ENCODE measurements at places on chromosomes 2 and 18.
A peak's percentile ranks its signal among the peaks of the same experiment; 100 is the strongest.

- DNase-seq, result no peak
Observed at GRCh38 chr2:76558157-76558556, 847.4 kb upstream of the GCFC2 start.

DNA sequence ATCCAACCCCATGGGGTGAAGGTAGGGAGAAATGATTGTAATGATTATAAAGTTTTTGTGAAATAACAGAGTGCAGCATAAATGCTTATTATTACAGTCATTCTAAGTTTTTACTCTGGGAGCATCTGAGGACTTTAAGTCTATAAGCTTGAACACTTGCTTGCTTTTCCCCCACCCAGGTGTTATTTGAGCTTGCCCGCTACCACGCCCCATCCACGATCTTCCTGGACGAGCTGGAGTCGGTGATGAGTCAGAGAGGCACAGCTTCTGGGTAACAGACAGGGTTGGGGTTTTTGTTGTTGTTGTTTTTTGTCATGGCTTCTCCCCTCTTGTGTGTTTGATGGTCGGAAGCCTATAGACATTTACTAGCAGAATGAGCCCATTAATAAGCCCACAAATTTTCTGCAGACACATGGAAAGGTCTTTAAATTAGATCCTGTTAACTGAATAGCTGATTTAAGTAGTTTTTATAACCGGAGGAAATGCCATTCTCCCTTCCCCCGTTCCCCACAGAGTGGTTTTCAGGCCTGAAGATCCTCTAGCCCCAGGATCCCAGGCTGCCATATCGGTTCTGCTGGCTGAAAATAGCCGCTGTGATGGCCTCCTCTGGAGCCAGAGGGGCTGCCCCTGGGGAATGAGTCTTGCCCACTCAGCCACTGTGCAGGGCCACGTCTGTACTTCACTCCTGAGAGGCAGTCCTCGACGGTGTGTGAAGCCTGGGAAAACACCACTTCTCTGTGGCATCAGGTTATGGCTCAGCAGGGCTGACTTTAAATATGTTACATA lies 39.9 kb upstream of the ELOA2 start:
- no peak for DNase-seq

GRCh38 chr2:73821227-73821626 lies 7.5 kb upstream of the STAMBP start:
- DNase-seq, result no peak

DNA sequence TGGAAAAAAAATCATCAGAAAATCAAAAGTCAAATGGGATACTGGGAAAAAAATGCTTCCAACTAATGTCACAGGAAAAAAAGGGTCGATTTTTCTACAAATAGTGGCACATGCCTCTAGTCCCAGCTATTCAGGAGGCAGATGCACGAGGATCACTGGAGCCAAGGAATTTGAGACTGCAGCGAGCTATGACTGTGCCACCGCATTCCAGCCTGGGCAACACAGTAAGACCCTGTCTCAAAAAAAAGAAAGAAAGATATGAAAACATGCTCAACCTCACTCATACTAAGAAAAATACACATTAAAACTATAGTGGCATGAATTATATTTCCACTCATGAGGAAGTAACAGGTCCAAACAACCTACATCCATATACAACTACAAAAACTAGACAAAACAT lies 17.9 kb downstream of the MEMO1 start:
- DNase-seq, result no peak

DNA sequence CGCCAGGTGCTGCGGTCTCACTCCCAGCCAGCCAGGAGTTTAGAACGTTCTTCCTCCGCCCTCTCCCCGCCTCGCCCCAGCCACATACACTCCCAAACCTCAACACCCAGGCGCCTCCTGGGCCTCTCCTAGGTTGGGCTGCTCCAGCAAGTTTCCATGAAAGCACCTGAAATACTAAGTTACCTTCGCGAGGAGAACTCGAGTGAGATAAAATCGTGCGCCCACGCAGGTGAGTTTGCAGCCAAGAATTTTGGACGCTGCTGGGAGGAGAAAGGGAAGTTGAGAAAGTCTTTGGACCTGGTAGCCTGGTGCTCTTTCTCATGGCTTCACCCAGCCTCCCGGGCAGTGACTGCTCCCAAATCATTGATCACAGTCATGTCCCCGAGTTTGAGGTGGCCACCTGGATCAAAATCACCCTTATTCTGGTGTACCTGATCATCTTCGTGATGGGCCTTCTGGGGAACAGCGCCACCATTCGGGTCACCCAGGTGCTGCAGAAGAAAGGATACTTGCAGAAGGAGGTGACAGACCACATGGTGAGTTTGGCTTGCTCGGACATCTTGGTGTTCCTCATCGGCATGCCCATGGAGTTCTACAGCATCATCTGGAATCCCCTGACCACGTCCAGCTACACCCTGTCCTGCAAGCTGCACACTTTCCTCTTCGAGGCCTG lies at the start of gene GPR39:
TSS of gene GPR39 (plus strand) at position 83 of the 673 bp plus-strand sequence.
- DNase-seq, result no peak

DNA sequence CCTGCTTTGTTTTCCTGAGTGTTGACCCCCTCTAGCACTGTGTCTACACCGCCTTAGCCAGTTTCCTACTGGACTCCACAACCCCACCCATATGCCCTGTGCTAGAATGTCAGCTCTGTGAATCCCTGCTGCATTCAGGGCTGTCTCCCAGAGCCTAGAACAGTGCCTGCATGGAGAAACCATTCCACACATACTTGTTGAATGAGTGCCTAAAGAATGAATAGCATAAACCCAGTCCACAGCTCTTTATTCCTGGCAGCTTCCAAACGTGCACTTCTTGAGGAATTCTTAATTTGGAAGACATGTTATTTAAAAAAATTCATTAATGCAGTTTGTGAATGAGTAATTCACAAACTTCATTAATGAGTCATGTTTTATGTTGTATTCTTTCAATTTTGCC lies 6.5 kb upstream of the NAPG start:
- no peak for DNase-seq

DNA sequence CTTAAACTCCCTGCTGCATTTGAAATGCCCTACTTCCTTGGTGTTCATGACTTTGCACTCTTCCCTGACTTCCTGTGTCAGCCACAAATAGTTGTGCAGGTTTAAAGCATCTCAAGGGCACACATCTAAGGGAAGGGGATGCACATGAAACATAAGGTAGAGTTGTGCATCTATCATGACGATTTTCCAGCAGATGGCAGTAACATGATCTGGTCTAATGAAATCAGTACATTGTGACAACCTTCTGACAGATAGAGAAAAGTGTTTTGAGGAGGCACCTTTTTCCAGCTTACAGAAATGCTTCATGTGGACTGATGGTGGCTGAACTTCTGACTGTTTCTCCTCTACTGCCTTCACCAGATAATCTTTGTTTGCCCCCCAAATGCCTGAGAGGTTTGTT lies 238.9 kb downstream of the XIRP2 start:
- DNase-seq, result no peak

DNA sequence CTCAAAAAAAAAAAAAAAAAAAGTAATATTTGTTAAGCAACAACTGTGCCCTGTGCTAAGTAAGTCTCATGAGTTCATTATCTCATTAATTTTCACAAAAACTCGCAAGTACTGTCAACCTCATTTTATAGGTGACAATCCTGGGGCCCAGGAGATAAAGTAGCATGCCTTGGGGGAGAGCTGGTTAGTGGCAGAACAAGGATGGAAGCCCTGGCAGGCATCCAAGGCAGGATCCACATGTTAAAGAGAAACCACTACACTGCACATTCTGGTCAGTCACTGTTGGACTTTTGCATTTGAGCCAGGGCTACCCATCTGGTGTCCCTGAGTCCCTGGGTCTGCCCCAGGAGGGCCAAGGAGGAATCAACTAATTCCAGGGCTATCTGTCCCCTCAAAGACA lies 54.6 kb downstream of the ZFP36L2 start:
- peak; percentile 15 for DNase-seq

DNA sequence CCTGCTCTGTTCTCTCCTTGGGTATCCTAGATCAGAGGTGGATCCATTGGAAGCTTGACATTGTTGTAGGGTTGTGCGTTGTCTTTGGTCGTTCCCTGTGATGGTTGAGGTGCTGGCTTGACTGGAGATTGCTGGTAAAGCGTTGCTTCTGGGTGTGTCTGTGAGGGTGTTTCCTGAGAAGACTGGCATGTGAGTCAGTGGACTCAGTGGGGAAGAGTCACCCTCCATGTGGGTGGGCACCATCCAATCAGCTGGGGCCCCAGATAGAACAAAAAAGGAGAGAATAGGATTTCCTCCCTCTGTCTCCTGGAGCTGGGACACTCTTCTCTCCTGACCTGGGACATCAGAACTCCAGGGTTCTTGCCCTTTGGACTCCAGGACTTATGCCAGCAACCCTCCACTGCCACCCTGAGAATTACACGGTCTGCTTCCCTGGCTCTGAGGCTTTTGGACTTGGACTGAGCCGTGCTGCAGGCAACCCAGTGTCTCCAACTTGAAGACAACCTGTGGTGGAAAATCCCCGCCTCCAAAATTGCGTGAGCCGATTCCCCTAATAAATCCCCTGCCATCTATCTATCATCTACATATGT lies 14.8 kb upstream of the REEP1 start:
- no peak for DNase-seq

GRCh38 chr2:120231564-120231973 lies 8.4 kb upstream of the TMEM185B start:
- no peak for DNase-seq
